ENCODE measurements at places on chromosomes 12 and 14.

GRCh38 chr12:28040246-28040645 lies 67.7 kb upstream of the PTHLH start:
- no peak for DNase-seq

DNA sequence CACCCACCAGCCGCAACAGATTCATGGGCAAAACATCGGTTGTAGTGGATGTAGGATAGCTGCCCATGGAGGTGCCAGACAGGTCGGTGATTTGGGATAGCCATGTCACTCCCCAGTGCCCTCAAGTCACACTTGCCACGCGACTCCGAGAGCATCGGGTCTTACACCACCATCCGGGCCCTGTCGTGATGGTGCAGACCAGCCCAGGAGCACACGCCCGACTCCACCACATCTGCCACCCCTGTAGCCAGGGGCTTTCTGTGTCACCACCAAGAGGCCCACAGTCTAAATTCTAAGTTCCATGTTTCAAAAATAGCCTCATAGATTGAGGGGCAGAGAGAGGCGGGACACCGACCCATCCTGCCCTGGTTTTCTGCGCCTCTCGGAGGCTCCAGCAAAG lies 18.0 kb downstream of the FOXN4 start:
- no peak for DNase-seq

GRCh38 chr12:107912421-107913004 lies 138.0 kb downstream of the ASCL4 start:
- DNase-seq, result peak; percentile 9

DNA sequence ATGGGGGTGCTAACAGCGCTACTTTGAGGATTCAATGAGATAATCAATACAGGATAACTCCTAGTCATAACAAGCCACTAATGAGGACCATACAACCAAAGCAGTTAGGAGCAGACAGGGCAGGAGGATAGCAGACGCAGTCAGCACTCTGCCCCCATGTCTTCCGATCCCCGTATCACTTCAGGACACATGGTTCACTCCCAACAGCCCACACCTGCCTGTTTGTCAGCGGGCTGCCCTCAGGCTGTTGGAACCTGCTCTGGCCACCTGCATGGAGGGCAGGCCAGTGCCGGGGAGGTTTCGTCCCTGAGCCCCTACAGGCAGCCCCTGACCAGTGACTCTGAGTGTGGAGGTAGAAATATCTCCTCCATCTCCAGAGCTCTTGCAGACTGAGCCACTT lies 37.1 kb upstream of the LTBP2 start:
- no peak for DNase-seq

DNA sequence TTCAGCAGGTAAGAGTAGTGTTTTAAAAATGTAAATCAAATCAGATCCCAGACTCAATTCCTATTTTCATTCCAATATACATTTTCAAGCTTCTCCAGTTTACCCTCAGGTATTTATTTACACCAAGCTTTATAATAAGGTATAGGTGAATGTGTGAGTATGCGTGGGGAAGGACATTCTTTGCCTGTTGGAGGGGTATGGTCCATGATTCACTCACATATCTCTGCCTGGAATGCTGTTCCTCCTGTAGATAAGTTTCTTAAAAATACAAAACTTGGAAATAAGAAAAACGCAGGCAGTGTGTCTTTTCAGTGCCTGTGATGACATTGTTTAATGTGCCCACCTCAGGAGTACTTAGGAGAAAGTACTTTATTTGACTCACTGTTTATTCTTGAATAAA lies 118.6 kb downstream of the CCDC91 start:
- no peak for DNase-seq

DNA sequence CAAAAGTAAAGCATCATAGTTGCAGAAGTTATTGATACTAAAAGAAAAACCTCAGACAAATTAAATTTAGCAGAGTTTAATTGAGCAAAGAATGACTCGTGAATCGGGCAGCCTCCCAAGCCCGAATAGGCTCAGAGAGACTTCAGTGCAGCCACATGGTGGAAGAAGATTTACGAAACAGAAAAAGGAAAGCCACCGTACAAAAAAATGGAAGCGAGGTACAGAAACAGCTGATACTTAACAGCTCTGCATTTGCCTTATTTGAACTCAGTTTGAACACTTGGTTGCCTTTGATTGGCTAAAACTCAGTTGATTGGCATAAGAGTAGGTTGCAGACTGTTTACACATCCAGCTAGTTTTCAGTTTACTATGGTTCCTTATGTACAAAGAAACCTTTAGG lies 12.9 kb downstream of the TTC9 start:
- DNase-seq, result no peak

- peak; percentile 67 for DNase-seq
Observed at GRCh38 chr14:22545842-22546721, 42.9 kb downstream of the DAD1 start.

DNA sequence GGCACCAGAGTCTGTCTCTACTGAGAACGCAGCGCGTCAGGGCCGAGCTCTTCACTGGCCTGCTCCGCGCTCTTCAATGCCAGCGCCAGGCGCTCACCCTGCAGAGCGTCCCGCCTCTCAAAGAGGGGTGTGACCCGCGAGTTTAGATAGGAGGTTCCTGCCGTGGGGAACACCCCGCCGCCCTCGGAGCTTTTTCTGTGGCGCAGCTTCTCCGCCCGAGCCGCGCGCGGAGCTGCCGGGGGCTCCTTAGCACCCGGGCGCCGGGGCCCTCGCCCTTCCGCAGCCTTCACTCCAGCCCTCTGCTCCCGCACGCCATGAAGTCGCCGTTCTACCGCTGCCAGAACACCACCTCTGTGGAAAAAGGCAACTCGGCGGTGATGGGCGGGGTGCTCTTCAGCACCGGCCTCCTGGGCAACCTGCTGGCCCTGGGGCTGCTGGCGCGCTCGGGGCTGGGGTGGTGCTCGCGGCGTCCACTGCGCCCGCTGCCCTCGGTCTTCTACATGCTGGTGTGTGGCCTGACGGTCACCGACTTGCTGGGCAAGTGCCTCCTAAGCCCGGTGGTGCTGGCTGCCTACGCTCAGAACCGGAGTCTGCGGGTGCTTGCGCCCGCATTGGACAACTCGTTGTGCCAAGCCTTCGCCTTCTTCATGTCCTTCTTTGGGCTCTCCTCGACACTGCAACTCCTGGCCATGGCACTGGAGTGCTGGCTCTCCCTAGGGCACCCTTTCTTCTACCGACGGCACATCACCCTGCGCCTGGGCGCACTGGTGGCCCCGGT lies at the start of gene PTGDR:
Gene PTGDR (plus strand): TSS at position 198 of the 778 bp plus-strand sequence. CDS start 117 bp downstream, at position 315.
- DNase-seq, result no peak

All from renal cortex interstitium (tissue), 15 donors.